ENCODE measurements at places on chromosomes 7 and 10. TPM values are rescaled to one million over a fixed set of nuclear protein-coding genes. Genes with fewer than 3 reads are reported as not detected.

EGR2 gene
- total RNA-seq = 5.4 TPM

GNGT1 gene
- total RNA-seq = not detected

NPC1L1 gene
- not detected for total RNA-seq

DNA sequence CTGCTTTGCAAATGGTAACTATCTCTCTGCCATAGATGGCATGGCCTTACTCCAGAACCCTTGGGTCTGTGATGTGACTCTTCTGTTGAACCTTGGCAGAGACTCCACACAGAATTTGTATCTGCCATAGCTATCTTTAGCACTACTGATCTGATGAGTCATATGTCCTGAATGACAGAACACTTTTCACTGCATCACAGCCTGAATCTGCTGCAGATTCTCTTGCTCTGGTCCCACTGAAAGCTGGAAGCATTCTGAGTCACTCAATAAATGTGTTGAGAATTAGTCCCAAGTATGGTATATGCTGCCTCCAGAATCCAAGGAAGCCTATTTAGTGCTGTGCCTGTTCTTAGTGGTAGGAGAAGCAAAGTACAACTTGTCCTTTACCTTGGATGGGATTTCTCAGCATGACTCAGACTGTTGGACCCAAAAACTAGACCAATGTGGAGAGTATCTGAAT is 39.5 kb upstream of the ANKRD1 start:
- no peak overlapping the region for H3K4me3 ChIP-seq
- no peak for DNase-seq
- no peak overlapping the region for H3K27ac ChIP-seq

- H3K27me3 ChIP-seq = peaks cover 10% of the 10 kb centered on the region
- peaks cover 28% of the 10 kb centered on the region for H3K4me1 ChIP-seq
- no peak for DNase-seq
- H3K36me3 ChIP-seq = no peaks in the 10 kb centered on the region
- no peak overlapping the region for H3K27ac ChIP-seq
These were observed 61.2 kb downstream of the NEURL1 start for GRCh38 chr10:103554488-103555324.

- peak overlapping the region; percentile 74 for H3K27ac ChIP-seq
- no peaks in the 10 kb centered on the region for H3K36me3 ChIP-seq
- H3K4me1 ChIP-seq = peaks cover 11% of the 10 kb centered on the region
- no peaks in the 10 kb centered on the region for H3K27me3 ChIP-seq
- peak overlapping the region; percentile 97 for H3K4me3 ChIP-seq
These were observed 708 bp downstream of the UBN2 start for GRCh38 chr7:139231513-139232376.

GRCh38 chr10:49274886-49275285 is 24.1 kb upstream of the C10orf71 start:
- H3K4me1 ChIP-seq = no peaks in the 10 kb centered on the region
- no peak overlapping the region for H3K27ac ChIP-seq
- no peaks in the 10 kb centered on the region for H3K27me3 ChIP-seq
- DNase-seq = no peak
- H3K4me3 ChIP-seq = no peak overlapping the region

- no peak overlapping the region for H3K27ac ChIP-seq
- no peaks in the 10 kb centered on the region for H3K36me3 ChIP-seq
- no peak for DNase-seq
- no peaks in the 10 kb centered on the region for H3K27me3 ChIP-seq
These were observed 403.5 kb upstream of the ANKRD30A start for GRCh38 chr10:36721871-36722270.

Measured in CD4-positive, alpha-beta T cell (primary cell).